ENCODE measurements at places on chromosomes 2 and 18.

GRCh38 chr2:31693882-31694281 lies 113.1 kb upstream of the SRD5A2 start:
- no peak for DNase-seq

GRCh38 chr2:212359425-212360067 lies 179.1 kb downstream of the ERBB4 start:
- no peak for DNase-seq

GRCh38 chr2:231053846-231054245 lies 2.8 kb upstream of the PSMD1 start:
- no peak for DNase-seq

GRCh38 chr2:10221976-10222870 lies 80.5 kb upstream of the HPCAL1 start:
- DNase-seq = no peak

DNA sequence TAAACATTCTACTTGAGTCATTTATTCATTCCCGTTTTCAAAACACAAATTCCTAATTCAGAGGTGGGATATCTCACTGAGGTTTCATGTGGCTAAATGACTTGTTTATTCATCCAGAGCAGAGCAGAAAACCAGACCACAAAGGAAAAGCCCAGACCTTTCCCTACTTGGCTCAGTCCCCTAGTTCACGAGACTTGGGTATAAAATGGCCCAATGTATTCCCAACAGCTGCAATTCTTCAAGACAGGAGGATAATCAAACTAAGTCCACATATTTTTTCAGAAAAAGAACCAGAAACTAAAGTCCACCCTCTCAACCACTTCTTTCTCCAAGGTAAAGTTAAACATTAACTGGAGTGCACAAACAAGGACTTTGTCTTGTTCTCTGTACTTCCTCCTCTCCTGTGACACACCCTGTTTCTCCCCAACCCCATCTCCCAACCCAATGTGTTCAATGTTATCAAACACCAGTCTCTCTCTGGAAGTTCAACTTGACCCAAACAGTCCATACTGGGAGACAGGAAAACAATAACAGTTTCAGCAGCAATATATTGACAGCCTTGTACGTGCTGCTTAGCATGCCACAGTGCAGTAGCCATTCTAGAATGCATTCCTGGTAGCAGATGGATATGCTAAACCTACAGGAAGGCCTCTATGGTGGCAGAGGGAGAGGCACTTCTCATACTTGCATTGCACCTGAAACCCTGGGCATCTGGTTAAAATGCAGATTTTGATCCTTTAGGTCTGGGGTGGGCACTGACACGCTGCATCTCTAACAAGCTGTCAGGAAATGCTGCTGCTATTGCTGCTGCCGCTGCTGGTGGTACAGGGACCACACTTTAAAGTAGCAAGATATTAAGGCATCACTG lies 110.7 kb downstream of the INO80D start:
- DNase-seq = no peak

GRCh38 chr2:216987252-216987821 lies 127.5 kb upstream of the TNP1 start:
- DNase-seq = no peak

DNA sequence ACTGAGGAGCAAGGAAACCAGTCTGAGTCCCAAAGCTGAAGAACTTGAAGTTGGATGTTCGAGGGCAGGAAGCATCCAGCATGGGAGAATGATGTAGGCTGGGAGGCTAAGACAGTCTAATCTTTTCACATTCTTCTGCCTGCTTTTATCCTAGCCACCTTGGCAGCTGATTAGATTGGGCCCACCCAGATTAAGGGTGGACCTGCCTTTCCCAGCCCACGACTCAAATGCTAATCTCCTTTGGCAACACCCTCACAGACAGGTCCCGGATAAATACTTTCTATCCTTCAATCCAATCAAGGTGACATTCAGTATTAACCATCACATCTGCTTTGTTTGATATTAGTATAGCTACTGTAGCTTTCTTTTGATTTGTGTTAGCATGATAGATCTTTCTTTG lies 27.1 kb downstream of the VRK2 start:
- no peak for DNase-seq

- DNase-seq = no peak
Observed at GRCh38 chr18:48750485-48751175, 200.1 kb downstream of the SMAD7 start.

DNA sequence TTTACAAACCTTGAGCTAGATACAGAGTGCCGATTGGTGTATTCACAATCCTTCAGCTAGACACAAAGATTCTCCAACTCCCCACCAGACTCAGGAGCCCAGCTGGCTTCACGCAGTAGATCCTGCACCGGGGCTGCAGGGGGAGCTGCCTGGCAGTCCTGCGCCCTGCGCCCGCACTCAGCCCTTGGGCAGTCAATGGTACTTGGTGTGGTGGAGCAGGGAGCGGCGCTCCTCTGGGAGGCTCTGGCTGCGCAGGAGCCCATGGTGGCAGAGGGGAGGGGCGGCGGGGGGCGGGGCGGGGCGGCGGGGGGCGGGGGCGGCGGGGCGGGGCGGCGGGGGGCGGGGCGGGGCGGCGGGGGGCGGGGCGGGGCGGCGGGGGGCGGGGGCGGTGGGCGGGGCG lies 923.4 kb downstream of the SOCS6 start:
- no peak for DNase-seq

GRCh38 chr2:8710951-8711350 lies 29.1 kb downstream of the ID2 start:
- no peak for DNase-seq

DNA sequence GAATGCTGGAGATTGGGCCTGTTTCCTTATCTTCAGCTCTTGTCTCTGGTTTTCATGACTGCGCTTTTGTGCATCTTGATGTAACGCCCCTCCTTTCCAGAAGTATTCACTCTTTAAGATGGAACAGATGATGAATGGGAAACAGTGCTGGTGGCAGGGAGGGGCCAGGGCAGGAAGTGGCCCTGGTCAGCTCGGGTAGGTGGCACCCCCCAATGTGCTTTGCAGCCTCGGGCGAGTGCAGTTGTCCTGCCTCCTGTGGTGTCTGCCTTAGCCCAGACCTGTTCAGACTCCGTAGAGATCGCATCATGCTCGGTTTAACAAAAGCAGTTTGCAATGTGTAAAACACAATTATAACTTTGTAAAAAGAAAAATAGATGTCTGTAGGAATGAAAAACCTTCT lies 17.0 kb upstream of the MGAT4A start:
- no peak for DNase-seq

Data from CD8-positive, alpha-beta T cell (primary cell).